RKO (cell line): ENCODE measurements at places on chromosomes 16 and 17.

GRCh38 chr16:728890-729744 lies 2.2 kb downstream of the HAGHL start:
- DNase-seq: peak; percentile 75

DNA sequence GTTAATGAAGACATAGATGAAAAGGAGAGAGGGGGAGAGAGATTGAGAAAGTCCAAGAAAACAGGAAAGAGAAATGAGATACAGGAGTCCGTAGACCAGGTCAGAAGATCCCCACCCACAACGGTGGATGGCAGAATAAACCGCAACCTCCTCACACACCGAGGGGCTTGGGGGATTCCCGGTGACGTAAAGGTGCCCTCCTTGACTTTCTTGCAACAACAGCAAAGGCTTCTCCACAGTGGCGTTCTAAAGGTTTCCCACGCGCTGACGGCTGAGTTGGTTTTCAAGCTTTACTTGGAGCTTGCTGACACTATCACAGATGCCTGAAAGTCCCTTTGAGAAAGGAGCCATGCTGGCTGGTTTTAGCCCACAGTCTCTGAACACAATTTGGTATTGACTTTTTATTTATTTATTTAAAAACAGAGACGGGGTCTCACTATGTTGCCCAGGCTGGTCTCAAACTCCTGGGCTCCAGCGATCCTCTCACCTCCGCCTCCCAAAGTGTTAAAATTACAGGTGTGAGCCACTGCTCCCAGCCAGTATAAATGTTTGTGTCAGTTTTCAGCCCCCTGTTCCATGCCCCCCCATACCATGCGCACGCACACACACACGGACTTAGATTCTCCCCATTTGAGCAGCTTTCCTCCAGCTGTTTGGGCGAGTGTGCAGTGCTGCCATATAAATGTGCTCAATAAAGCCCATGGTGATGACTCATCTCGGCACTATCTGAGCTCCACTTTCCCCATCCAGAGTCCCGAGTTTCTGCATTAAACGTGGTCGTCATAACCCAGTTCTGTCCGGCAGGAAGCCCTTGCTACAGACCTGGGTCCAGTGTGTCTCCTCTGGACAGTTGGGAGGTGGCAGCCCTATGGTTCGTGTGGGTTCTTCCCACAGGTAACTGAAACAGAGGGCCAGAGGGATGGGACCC lies 33.0 kb upstream of the SEC14L1 start:
- DNase-seq: no peak

GRCh38 chr16:25546791-25547190 lies 145.0 kb upstream of the HS3ST4 start:
- no peak for DNase-seq

GRCh38 chr16:29940656-29941055 lies 14.6 kb upstream of the KCTD13 start:
- no peak for DNase-seq

- DNase-seq: no peak
These were observed 11.6 kb upstream of the DRC7 start for GRCh38 chr16:57682809-57683635.

DNA sequence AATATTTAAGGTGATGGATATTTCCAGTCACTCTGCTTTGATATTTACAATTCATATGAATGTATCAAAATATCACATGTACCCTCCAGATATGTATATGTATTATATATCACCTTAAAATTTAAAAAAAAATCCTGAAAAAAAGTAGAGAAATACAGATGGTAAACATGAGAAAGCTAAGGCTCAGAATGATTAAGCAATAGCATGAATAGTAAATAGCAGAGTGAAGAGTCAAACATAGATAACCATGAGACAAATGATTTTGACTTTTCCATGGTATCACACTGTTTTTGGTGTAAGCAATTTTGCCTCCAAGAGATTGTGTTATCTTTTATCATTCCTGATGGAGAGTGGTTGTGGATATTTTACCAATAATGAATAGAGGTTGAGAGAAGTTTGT lies 868.8 kb downstream of the CDH11 start:
- DNase-seq: no peak

DNA sequence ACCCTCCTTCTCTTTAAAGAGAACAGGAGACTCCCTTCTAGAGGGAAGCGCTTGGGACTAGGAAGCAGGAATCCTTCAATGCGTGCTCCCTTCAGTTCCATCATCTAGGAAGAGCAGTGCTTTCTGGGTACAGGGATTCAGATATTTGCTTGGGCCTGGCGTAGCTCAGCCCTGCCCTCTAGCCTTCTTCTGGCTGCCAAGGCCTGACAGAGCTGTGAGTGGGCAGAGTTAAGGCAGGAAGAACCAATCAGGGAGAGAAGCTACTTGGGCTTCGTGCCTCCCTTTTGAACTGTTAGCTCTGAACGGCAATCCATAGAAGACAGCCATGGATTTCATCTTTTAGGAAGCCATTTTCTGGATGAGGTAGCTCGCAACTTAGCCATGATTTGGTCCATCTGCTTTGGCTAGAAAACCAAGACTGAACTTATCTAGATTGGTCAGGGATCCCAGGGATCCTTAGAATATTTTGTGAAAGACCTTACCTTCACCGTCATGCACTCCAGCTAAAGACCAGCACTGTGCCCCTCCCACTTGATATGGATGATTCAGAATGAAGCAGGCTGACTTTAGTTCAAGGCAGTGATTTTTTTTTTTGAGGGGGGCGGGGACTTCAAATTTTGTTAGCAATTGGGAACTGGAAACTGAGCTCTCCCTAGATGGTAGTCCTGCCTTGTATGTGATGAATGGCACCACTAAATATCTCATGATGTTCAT lies 2.5 kb upstream of the CORO6 start:
- DNase-seq: peak; percentile 47
